GM04504 (cell line): ENCODE measurements at places on chromosomes 16 and 17.

DNA sequence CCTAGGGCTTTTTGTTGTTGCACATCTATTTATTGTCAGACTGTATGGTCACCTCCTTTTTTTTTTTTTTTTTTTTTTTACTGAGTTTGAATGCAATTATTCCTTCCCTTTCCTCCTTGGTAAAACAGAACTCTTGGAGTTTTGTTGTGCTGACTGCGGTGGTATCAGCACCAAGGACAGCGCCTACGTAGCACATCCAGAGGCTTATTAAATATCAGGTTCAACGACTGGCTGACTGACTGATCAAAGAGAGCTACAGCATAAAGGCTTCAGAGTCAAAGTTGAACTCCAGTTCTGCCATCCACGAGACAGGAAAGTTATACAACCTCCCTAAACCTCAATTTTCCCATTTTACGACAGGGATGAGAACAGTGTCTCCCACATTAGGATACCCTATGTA lies 86.1 kb upstream of the RBFOX1 start:
- DNase-seq, result no peak

- no peak for DNase-seq
Measured at GRCh38 chr17:8359769-8360168, 16.7 kb downstream of the KRABD2 start.

GRCh38 chr17:39614545-39615157 lies 6.9 kb upstream of the NEUROD2 start:
- DNase-seq, result no peak

- no peak for DNase-seq
Measured at GRCh38 chr17:32625971-32626370, 139.2 kb downstream of the CDK5R1 start.

GRCh38 chr17:81644976-81645952 lies 8.3 kb downstream of the TSPAN10 start:
- no peak for DNase-seq

DNA sequence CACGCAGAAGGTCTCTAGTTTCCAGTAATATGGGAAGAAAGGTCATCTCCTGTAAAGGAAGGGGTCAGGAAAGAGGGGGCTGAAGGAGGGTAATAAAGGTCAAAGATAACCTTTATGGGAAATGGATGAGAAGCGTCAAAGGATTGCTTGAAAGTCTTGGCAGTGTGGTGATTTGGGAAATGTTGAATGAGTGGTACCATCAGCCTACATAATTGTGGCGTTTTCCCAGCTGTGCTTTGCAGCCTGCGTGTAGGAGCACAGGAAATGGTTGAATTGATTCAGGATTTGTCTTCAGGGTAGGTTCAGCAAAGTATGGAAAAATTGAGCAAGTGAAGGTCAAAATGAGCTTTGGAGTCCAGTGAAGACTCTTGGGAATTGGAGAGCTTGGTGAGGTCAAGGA lies 115.8 kb upstream of the NOL11 start:
- no peak for DNase-seq

- no peak for DNase-seq
Measured at GRCh38 chr17:19338031-19338990, 24.2 kb downstream of the B9D1 start.

DNA sequence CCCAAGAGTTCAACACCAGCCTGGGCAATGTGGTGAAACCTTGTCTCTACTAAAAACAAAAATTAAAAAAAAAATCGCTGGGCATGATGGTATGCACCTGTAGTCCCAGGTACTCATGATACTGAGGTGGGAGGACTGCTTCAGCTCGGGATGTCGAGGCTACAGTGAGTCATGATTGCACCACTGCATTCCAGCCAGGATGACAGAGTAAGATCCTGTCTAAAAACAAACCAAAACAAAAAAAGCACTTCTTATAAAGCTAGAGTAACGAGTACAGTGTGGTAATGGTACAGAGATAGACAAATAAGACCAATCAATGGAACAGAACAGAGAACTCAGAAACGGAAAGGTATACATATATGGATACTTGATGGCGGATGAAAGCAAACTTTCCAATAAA lies 4.4 kb downstream of the NSMCE1 start:
- DNase-seq, result no peak

- DNase-seq, result no peak
Measured at GRCh38 chr17:32286518-32286900, 20.9 kb downstream of the RHBDL3 start.

GRCh38 chr17:45789874-45790273 lies 5.8 kb downstream of the CRHR1 start:
- no peak for DNase-seq

GRCh38 chr17:59327121-59327980 lies 4.1 kb upstream of the YPEL2 start:
- DNase-seq, result no peak

DNA sequence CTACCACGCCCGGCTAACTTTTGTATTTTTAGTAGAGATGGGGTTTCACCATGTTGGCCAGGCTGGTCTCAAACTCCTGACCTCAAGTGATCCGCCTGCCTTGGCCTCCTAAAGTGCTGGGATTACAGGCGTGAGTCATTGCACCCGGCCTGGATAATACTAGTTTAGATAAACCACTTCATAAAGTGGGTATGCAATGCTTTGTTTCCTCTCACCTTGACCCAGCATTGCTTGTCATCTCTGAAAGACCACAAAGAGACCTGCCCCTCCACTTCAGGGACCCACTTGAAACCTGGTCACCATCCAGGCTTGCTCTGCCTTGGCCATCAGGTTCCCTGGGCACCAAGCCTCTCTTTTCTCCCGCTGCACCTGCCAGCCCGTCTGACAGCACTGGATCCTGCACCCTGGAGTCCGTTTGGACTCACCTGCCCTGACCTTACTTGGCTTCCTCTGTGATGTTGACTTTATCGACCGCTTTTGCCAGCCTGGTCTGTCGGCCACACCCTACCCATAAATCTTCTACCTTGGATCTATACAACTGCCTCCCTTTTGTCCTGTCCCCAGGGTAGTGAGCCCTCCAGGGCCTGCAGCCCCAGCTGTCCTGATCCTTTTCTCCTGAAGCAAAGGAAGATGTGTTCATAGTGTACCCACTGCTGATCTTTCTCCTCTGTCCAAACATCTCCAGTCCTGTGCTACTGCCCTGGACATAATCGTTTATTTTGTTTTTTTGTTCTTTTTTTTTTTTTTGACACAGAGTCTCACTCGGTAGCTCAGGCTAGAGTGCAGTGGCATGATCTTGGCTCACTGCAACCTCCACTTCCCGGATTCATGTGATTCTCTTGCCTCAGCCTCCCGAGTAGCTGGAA lies 12.7 kb upstream of the ZG16 start:
- no peak for DNase-seq

- no peak for DNase-seq
Measured at GRCh38 chr17:14318109-14318917, 17.4 kb downstream of the HS3ST3B1 start.

GRCh38 chr17:61399131-61400065 lies at the start of gene TBX2:
Gene TBX2, plus strand, starts transcription at chr17:61399843. Its CDS starts 334 bp downstream, at chr17:61400177.
- no peak for DNase-seq

DNA sequence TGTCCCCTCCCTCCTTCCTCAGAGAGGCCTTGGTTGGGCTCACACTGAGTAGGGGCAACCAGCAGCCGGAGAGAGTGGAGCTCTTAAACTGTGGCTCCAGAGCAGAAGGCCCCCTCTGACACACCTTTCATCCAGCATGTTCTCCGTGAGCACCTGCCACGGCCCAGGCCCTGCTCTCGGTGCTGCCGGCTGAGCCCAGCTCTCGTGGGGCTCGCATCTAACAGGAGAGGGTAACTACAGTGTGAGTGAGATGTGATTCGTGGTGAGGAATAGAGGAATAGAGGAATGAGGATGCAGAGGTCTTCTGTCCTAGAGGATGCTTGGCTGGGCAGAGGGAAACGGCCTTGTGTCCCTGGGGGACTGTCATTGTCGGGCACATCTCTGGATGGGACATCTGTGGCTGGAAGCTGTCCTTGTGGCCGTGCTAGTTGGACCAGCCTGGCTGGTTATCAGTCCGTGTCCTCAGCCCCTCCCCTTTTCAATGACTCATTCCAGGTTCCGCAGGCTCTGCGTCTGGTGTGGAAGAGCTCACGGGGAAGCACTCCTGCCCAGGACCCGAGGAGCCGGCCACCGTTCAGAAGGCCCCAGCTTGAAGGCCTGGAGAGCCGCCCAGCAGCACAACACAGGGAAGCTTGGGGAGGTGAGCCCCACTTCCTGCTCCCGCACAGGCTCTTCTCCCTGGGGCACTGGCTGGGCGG lies 11.9 kb upstream of the DNASE1 start:
- DNase-seq, result no peak

DNA sequence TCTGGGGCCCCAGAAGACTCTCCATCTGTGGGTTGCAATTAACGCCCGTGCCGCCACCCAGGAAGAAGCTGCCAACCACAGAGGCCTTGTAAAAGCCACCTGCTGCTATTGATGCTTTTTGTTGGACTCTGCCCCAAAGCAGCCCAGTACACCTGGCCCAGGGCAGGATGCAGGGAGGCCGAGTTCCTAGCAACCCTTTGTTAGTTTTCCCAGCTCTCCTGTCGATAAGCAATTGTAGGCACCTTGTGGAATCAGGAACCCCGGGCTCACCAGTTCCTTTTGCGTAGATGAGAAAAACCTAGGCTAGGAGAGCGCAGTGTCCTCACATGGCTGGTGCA lies 103.3 kb downstream of the ABCC6 start:
- no peak for DNase-seq

DNA sequence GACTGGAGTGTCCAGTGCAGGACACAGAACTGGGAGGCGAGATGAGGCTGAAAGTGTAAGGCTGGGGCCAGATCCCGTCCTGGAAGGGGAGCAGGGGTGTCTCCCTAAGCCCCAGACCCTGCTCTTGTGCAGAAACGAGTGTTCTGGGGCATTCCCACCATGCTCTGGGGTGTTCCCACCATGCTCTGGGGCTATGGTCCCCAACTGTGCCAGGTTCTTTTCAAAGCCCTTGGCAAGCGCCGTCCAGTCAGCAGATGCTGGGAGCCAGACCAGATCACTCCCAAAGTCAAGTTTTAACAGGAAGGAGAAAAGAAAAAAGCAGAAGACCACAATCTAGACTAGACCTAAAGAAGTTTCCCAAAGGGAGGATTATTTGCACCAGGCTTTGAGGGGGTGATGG lies 2.5 kb downstream of the TAX1BP3 start:
- DNase-seq, result no peak

GRCh38 chr17:260944-261343 lies 79.5 kb upstream of the DOC2B start:
- DNase-seq, result no peak

DNA sequence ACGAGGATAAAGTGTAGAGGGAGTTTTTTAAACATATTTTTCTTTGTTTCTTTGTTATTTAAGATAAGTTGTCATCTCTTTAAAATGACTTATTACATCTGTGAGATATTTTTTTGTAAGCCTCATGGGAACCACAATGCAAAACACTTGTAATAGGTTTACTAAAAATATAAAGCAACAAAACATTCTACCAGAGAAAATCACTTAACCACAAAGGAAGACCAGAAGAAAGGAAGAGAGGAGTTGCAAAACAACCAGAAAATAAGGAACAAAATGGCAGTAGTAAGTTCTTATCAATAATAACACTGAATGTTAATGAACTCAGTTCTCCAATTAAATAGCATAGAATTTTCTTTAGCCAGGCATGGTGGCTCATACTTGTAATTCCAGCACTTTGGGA lies 22.9 kb downstream of the DHRS7B start:
- no peak for DNase-seq

DNA sequence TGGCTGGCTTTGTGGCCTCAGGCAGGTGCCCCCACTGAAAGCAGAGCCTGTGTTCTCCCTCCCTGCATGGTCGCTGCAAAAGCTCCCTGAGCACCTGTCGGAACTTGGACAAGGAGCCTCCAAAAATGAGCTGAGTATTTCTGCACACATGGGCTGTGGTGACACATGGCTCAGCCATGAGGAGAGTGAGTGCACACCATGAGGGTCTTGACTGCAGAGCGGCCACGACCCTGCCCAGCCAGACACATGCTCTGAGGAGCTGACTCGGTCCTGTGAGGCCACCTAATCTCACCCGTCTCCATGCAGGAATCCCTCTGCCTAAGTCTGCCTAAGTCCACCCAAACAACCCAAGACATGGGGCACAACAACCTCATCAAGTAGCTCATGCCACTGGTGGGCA lies 128.9 kb downstream of the DYNLRB2 start:
- DNase-seq, result no peak

- no peak for DNase-seq
Measured at GRCh38 chr17:52110923-52111581, 47.5 kb downstream of the CA10 start.

GRCh38 chr17:76993651-76994050 lies 125.4 kb downstream of the MGAT5B start:
- DNase-seq, result no peak

GRCh38 chr17:37389160-37389559 lies 13.4 kb downstream of the C17orf78 start:
- no peak for DNase-seq

DNA sequence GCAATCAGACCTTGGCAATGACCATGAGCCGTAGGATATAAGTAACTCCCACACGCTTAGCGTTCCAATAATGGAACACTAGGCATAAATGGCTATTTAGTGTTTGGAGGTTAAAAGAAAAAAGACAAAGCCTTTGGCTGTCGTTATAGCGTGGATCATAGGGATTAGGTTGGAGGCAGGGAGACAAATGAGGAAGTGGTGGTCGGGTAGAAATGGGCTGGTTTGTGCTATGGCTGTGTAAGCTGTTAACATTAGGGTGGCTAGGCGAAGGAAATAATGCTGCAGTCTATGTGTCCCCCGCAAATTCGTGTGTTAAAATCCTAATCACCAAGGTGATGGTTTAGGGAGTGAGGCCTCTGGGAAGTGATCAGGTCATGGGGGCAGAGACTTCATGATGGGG lies 120.4 kb upstream of the IRX6 start:
- no peak for DNase-seq

DNA sequence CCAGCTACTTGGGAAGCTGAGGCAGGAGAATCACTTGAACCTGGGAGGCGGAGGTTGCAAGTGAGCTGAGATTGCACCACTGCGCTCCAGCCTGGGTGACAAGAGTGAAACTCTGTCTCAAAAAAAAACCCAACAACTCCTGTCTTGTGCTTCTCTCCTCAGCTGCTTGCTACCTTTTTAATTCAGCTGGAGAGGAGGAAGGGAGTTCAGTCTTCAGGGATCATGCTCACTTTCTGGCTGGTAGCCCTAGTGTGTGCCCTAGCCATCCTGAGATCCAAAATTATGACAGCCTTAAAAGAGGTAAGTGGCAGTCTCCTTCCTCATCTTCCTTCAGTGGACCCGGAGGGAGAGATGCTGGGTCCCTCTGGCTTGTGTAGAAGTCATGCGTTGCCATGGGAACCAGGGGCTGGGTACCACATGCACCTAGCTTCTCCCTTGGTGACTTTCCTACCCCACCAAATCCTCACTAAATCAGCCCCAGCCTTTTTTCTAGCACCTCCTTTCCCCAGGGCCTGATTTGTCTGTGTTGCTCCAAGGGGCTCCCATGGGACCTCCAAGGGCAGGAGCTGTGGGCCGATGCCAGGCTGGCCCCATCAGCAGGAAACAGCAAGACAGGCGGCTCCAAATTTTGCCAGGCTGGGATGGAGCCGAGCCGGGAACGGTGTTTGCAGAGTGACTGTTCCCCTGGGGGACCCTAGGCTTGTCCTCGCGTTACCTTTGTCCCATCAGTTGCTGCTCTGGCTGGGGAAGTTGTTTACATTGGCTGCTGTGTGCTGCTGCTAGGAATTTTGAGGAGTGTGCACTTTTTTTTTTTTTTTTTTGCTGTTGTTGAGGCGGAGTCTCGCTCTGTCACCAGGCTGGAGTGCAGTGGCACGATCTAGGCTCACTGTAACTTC lies 65.2 kb downstream of the ABCC1 start:
- no peak for DNase-seq

- DNase-seq, result no peak
Measured at GRCh38 chr16:17002565-17002964, 468.2 kb downstream of the XYLT1 start.

- no peak for DNase-seq
Measured at GRCh38 chr17:63816669-63817068, 10.6 kb upstream of the PSMC5 start.
